ENCODE measurements at places on chromosomes 1 and 21. TPM values are rescaled to one million over a fixed set of nuclear protein-coding genes. Genes with fewer than 3 reads are reported as not detected.

NBPF8 gene
- 6.7 TPM for total RNA-seq

ZNF593OS gene
- total RNA-seq = not detected

SPATA45 gene
- not detected for total RNA-seq

HES3 gene
- total RNA-seq = not detected

FCRL4 gene
- not detected for total RNA-seq

VSIG8 gene
- not detected for total RNA-seq

ZNF648 gene
- not detected for total RNA-seq

MATN1 gene
- not detected for total RNA-seq

SEC16B gene
- total RNA-seq = 0.66 TPM

S100A7 gene
- not detected for total RNA-seq

AADACL4 gene
- total RNA-seq = not detected

NCAM2 gene
- 0.38 TPM for total RNA-seq

KRTAP19-4 gene
- not detected for total RNA-seq

PCBP3 gene
- total RNA-seq = 0.18 TPM

REG4 gene
- total RNA-seq = not detected

RALGPS2 gene
- total RNA-seq = 15.2 TPM

LYPD8 gene
- total RNA-seq = not detected

PIGR gene
- not detected for total RNA-seq

DNASE2B gene
- total RNA-seq = not detected
